NCI-H774 (cell line): ENCODE measurements at places on chromosomes 7 and 10.

DNA sequence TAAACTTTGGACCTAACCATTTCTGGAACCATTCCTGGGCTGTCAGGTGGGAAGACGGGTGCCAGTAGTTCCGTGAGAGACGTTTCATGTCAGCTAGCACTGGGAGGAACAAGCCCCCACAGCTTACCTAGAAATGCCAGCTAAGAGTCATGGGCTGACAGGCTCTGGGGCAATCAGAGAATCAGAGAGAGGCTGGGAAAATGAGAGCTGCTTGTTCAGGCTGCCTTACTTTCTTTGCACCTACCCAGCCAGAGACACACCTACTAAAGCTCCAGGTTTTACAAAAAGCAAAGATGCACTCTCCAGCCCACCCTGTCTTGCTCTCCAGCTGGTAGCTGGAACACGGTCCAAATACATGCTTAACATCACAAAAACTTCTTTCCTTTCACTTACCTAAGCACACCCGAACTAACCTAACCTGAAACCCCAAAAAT is 688 bp downstream of the PTN start:
- DNase-seq: no peak

- peak; percentile 6 for DNase-seq
Measured at GRCh38 chr7:30510124-30511075, 5.8 kb upstream of the GGCT start.

DNA sequence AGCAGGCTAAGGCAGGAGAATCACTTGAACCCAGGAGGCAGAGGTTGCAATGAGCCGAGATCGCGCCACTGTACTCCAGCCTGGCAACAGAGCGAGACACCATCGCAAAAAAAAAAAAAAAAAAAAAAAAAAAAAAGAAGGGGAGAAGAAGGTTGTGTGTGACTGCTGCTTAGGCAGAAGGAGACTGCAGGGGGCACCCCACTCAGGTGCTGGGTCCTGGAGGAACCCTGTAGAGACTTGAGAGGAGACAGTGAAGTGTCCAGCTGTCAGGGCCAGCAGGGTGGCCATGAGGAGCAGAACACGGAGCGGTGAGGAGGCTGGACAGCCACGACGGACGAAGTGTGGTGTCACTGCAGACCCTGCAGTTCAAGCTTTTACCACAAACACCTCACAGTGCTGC is 99.0 kb upstream of the NMT2 start:
- DNase-seq: no peak

DNA sequence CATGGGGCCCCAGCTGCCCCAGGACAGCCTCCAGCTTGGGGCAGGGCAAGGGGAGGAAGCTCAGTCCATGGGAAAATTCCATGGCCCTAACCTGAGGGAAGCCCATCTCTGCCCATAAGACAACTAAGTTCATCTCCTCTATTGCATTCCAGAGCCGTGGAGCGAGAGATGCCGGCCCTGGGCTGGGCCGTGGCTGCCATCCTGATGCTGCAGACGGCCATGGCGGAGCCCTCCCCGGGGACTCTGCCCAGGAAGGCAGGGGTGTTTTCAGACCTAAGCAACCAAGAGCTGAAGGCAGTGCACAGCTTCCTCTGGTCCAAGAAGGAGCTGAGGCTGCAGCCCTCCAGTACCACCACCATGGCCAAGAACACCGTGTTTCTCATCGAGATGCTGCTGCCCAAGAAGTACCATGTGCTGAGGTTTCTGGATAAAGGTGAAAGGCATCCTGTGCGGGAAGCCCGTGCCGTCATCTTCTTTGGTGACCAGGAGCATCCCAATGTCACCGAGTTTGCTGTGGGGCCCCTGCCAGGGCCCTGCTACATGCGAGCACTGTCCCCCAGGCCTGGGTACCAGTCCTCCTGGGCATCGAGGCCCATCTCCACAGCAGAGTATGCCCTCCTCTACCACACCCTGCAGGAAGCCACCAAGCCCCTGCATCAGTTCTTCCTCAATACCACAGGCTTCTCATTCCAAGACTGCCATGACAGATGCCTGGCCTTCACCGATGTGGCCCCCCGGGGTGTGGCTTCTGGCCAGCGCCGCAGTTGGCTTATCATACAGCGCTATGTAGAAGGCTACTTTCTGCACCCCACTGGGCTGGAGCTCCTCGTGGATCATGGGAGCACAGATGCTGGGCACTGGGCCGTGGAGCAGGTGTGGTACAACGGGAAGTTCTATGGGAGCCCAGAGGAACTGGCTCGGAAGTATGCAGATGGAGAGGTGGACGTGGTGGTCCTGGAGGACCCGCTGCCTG is 4.3 kb downstream of the AOC1 start:
- no peak for DNase-seq

- no peak for DNase-seq
Measured at GRCh38 chr10:5951721-5952407, 25.5 kb downstream of the IL15RA start.

DNA sequence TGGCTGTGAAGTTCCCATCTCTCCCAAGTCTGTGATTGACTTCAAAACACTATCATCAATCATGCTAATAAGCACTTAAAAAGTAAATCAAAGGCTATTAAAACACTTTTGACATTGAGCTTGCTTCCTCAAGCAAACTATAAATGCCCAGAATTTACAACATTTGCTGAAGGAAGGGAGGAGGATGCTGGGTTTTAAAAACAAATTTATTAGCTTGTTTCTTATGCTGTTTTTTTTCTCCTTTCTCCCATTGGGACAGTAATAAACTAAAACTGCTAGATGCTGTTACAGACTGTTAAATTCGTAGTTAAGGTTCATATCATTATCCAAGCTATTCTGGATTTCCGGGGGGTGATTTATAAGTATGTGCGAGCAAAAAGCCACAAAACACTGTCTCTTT is 250.5 kb downstream of the SORCS1 start:
- DNase-seq: no peak

GRCh38 chr10:43128958-43129706 is 9.1 kb upstream of the CSGALNACT2 start:
- no peak for DNase-seq

DNA sequence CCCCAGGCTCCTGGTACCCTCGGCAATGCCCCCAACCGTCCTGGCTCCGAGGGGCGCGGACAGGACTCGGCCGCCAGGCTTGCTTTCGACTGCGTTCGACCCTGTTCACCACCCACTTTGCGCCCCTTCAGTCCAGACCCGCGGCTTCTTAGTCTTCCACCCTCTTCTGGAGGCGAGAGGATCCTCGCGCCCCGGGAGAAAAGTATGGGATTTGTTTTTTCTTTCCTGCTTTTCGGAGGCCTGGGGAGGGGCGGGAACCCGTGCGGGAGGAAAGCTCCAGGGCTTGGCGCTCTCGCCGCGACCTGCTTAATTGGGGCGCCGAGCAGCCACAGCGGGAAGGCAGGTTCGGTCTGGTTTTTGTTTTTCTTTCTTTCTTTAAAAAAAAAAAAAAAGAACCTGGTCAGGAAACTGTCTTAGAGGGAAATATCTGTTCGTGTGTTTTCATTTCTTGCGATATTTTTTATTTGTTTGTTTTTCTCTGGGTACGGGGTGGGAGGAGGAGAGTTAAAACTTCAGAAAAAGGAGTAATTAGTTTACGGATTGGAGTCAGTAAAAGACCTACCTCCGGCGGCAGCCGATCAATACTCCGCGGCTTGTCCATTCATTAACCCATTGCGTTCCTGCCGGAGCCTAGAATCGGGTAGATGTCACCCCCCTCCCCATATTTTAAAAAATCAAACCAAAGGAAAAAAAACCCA is 1.6 kb downstream of the EMX2 start:
- no peak for DNase-seq

DNA sequence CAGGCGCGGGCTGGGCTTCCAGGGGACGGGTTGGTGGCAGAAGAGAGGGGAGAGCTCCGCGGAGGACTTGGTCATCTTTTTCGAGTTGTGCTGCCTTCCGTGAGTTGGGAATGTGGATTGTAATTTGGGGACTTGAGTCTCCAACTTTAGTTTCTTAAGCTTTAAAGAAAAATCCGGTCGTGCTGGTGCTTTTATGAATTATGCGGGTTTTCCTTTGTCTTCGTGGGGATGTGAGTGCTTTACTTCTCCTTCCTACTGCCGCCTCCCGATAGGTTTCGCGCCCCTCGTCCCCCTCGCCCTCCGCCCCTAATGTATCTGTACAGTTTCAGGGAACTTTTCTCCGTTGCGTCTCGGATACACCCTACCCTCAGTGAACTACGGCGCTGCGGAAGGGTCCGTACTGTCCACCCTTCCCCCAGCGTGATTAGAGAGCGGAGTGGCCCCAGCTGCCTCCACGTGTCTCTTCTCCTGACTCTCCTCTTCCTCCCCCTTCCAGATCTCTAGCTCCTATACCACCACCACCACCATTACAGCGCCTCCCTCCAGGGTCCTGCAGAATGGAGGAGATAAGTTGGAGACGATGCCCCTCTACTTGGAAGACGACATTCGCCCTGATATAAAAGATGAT is 649 bp downstream of the SCD start:
- DNase-seq: no peak

- DNase-seq: no peak
Measured at GRCh38 chr10:95789902-95790301, 33.9 kb downstream of the ENTPD1 start.

DNA sequence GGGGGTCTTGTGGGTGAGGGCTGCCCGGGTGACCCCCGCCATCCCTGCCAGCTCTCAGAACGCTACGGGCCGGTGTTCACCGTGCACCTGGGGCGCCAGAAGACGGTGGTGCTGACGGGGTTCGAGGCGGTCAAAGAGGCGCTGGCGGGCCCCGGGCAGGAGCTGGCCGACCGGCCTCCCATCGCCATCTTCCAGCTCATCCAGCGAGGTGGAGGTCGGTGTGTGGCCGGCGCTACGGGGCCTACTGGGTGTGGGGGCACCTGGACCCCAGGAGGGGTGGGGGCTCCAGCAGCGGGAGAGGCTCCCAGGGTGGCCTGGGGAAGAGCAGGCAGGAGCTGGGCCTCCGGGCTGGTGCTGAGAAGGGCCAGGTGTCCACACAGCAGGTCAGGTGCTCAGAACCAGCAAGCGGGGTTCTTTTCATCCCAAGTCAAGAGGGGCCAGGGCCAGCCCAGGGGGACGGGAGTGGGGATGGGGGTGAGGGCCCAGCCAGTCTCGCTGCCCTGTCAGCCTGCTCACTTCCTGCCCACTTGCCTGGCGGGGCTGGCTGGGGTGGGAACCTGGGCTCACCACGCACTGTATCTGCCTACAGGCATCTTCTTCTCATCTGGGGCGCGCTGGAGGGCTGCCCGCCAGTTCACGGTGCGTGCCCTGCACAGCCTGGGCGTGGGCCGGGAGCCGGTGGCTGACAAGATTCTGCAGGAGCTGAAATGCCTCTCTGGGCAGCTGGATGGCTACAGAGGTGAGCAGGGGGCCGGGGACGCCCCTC is 1.6 kb downstream of the CYP2W1 start:
- no peak for DNase-seq

DNA sequence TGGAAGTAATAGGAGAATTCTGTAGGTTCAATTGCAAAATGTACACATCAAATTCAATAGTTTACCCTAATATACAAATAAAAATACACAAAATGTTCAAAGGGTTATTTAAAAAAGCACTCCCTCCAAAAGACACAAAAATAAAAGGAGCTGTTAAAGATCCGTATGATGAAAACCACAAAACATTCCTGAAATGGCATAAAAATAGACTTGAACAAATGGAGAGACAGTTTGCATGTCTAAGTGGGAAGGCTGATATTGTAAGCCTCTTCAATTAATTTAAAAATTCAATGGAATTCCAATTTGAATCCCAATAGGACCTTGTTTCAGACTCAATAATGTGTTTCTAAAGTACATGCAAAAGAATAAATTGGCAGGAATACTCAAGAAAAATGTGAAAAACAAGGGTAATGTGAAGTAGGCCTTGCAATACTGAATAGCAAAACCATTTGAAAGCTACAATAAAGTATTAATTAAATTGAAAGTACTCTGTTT is 38.0 kb upstream of the INSYN2A start:
- no peak for DNase-seq

- peak; percentile 73 for DNase-seq
Measured at GRCh38 chr10:104707602-104708459, 66.7 kb downstream of the SORCS3 start.

- no peak for DNase-seq
Measured at GRCh38 chr7:27129729-27130539, 623 bp downstream of the HOXA4 start.

DNA sequence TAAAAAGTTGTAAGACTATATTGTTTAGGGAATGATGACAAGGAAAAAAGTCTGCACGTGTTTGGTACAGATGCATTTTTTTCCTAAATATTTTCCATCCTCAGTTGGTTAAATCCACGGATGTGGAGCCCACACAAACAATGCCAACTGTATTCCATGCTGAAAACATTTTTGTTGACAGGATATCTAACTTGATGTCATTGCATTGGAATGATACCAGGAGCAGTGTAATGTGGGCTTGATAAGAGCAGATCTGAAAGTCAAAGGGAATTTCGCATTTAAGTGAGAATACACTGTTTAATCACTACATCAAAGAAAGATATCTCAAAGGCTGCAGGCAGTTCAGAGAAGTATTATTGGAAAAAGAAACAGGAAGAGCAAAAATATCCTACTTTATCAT is 49.5 kb upstream of the TMEM140 start:
- no peak for DNase-seq
